ENCODE measurements at places on chromosomes 7 and 10.

GRCh38 chr7:33754933-33755928 lies 150.1 kb upstream of the BMPER start:
- DNase-seq: peak; percentile 57

- peak; percentile 61 for DNase-seq
Observed at GRCh38 chr7:115475761-115476385, 554.0 kb downstream of the MDFIC start.

GRCh38 chr7:148288592-148289151 lies 301.9 kb upstream of the C7orf33 start:
- DNase-seq: no peak

DNA sequence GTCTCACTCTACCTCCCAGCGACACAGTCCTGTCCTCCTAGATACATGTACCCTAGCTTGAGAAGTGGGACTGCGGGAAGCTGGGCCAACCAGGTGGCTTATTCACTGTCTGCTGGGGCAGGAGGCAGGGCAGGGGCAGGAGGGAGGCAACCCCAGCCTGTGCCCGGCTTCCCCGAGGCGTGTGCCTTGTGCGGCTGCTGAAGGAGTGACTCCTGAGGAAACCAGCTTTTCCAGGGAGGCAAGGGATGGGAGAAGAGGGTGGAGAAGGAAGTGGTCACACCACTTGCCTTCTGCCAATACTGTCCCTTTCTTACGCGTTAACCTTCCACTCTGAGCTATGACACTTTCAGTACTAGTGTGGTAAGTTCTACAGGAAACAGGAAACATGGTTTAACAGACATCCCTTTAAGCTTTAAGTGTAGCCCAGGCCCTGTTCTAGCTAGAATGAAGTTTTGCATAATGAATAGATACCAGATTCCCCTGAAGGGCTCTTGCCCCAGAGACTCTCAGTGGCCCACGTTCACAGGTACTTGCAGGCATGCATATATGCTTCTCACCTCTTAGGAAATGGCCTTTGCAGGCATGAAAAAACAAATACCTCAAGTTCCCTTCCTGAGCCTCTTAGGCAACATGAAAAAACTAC lies 40.6 kb downstream of the SYPL1 start:
- DNase-seq: no peak

DNA sequence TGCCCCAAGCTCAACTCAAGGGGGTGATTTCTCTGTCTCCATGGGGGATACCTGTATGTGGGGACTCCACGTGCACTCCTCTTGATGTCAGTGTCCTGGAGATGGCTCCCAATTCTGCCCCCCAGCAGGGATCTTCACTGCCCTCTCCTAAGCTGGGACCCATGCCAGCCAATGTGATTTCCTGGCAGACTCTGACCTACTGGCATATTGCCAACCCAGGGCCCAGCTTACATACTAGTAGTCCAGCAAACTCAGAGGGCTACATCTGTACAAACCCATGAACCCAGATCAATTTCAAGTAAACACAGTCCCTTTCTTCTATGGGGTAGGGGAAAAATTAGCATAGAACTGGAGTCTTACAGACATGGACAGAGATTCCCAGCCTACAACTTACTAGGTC lies 26.2 kb upstream of the BMPR1A start:
- no peak for DNase-seq

Data from NCI-H1417 treated with DMSO at 0.1 percent for 48 hours (cell line).